ENCODE measurements at places on chromosomes 12 and 14. TPM values are rescaled to one million over a fixed set of nuclear protein-coding genes. Genes with fewer than 3 reads are reported as not detected.

Gene ENDOU
- total RNA-seq, result not detected

Gene C3AR1
- total RNA-seq, result 0.94 TPM

Gene TSPAN8
- total RNA-seq, result not detected

Gene STRN3
- total RNA-seq, result 17.4 TPM

Gene HOMEZ
- 13.0 TPM for total RNA-seq

Gene SLC6A15
- total RNA-seq, result 0.12 TPM

Gene PITPNM2
- 6.5 TPM for total RNA-seq

Gene ACOT2
- 4.8 TPM for total RNA-seq

Gene KRT8
- total RNA-seq, result 0.51 TPM

Gene DNAJC22
- total RNA-seq, result not detected

Gene HAL
- 0.12 TPM for total RNA-seq

Gene CABP1
- 0.24 TPM for total RNA-seq

All from activated CD4-positive, alpha-beta memory T cell treated with anti-CD3 and anti-CD28 coated beads for 36 hours (primary cell).